Hepatic stellate cell (primary cell): ENCODE measurements at places on chromosomes 11 and 22.

DNA sequence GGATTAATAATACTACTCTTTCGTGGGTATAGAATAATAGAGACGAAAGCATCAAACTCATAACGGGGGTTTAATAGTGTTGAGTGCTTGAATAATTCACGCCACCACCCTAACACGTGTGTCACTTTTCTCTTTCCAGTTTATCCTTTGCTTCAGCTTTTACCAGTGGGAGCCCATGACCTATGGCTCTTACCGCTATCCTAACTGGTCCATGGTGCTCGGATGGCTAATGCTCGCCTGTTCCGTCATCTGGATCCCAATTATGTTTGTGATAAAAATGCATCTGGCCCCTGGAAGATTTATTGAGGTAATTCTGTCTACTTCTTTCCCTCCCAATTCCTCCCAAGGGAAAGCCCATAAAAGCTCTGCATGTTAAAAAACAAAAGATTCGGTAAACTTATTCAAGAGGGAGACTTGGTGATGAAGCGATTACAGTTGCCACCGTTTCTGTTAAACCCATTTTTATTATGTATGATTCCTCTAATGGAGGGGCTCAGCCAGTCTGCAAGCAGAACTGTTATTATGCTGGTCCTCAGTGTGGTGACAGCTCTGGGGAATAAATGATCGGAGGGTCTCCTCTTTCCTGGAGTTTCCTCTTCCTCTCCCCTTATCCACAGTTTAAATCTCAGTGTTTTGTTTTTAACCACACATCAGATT is 17.1 kb upstream of the NELL1 start:
- no peak for DNase-seq

- peak; percentile 80 for DNase-seq
These were observed 24.0 kb upstream of the SMIM38 start for GRCh38 chr11:69131644-69132300.

DNA sequence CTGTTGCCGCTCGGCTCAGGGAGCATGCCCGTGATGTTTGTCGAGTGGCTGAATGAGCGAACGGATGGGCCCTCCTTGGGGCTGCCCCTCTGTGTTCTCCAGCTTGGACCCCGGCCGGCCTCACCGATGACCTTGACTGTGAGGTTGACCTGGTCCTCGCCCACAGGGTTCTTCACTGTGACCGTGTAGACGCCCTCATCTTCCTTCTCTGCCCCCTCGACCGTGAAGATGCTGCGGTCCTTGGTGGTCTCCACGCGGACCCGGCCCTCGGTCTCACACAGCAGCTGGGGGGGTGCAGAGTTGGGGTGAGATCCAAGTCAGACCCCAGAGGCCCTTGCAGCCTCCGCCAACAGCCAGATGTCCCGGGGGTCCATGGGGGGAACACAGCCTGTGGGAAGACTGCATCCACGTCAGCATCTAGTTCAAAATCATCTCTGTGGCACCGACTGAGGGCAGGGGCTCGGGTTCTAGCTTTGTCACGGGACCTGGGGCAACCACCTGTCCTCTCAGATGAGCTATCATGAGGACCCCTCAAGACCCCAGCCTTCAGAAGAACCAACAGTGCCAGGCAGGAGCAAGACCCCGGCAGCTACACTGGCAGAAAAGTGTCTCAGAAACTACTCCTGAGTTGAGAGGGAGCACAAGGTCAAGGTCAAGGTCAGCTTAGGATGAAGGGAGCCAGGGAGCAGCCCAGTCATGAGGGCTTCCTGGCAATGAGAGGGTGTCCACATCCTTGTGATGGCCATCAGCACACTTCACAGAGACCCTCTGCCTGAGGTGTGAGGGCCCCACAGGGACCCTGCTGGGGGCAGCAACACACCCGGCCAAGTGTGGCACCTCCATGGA is 13.9 kb downstream of the MYBPC3 start:
- DNase-seq: no peak

DNA sequence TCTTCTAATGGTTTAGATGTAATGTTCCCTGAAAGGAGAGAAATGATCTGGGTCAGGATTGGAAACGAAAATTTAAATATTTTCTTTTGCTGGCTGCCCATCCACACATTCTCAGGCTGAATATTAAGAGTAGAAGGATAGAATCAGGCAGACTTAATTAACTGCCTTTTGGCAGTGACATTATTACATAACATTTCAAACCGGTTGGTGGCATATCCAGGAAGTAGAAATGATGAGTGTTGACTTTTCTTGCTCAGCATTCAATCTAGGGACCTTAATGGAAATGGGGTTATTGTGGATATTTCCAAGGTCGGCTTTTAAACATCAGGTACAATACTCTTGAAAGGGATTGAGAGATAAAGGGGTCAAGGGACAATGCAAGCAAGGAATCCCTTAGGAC is 677.4 kb upstream of the ARHGAP42 start:
- no peak for DNase-seq

DNA sequence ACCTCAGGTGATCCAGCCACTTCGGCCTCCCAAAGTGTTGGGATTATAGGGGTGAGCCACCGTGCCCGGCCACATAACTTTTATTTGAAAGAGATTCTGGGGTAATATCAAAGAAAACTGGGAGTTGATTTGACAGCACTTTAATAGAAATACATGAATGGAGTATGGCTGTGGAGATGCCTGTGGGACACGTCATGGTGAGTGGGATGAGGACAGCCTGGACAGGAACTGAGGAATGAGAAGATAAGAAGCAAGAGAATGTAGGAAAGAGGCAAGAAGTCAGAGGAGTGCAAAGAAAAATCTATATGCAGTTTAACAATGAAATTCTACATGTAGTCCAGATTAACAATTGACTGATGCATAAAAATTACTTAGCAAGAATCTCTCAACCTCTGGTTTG is 31.0 kb downstream of the SLC22A6 start:
- peak; percentile 31 for DNase-seq

DNA sequence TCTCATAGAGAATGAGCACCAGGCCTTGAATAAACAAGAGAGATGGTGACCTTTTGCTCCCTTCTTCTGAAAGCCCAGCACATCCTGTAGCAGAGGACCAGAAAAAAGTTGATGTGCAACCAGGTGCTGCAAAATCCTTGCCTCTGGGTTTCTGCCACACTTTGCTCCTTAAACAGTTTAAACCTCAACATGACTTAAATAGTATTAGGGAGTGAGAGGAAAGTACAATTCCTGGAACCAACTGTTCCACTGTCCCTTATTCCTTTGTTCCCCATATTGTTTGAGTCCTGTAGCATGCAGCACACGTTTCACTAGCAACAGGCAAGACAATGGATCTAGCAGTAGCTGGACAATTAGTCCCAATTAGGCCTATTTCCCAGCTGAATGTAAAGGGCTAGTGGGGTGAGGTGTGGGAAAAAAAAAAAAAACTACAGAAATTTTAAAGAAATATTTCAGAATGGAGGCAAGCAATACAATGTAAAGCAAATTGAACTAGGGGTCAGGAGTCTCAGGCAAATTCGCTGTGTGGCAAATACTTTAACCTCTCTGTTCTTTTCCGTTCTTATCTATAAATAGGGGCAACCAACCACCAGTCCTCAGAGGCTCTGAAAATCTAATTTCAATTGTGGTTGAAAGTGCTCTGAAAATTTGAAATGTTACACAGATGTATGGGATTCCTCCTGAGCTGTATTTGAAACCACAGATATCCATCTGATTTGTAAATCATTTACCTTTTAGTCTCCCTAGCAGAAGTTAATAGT is 6.6 kb downstream of the MPPED2 start:
- DNase-seq: no peak

DNA sequence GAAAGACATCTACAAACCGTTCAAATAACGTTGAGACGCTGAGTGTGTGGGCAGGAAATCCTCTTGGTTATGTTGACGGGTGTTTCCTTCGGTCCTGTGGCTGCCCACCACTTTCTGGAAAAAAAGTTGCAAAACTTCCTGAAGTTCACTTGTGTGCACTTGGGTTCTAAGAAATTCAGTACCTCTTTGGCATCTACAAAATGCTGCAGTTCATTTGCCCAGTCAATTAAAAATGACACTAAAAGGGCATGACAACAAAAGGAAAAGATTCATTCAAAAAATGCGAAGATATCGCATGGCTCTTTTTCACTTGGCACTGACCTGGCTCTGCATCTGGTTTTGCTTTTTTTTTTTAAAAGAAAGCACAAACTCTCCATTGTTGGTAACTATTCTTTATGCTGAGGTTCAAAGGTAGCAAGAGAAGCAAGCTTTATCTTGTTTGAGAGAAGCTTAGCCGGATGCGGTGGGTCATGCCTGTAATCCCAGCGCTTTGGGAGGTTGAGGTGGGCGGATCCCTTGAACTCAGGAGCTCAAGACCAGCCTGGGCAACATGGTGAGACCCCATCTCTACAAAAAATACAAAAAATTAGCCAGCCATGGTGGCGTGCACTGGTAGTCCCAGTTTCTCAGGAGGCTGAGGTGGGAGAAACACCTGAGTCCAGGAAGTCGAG is 10.6 kb upstream of the XBP1 start:
- no peak for DNase-seq

DNA sequence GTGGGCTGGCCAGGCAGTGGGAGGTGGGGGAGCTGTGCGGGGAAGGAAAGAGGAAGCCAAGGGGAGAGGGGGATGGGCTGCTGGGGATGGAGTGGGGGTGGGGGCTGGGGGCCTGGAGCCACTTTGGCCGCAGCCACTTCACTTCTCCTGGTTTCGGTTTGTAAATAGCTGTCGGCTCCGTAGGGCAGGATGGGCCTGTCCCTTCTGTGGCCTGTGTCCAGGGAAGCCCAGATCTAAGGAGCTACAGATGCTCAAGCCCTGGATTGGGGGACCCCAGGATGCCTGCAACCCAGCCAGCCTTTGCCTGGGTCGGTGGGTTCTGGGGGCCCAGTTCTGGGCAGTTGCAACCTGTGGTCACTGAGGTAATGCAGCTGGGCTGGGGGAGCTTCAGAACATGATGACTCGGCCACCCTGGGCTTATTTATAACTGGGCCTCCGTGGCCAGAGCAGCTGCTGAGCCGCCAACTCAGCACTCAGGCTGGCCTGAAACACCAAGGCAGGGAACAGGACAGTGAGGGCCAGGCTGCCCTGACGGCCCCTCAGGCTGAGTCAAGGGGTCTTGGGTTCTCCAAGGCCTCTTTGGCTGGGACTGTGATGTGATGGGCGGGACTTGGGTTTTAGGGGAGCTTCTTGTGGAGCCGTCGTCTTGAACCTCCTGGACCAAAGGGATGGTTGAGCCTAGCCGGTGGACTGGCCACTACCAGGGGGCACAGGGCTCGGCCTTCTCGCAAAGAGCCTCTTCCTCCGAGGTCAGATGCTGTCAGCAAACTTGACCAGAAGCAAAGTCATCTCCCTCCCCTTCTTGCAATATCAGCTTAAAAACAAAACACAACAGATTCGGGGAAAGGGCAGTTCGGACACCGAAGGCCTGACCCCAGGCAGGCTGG is 15.0 kb upstream of the SLC39A13 start:
- peak; percentile 81 for DNase-seq

DNA sequence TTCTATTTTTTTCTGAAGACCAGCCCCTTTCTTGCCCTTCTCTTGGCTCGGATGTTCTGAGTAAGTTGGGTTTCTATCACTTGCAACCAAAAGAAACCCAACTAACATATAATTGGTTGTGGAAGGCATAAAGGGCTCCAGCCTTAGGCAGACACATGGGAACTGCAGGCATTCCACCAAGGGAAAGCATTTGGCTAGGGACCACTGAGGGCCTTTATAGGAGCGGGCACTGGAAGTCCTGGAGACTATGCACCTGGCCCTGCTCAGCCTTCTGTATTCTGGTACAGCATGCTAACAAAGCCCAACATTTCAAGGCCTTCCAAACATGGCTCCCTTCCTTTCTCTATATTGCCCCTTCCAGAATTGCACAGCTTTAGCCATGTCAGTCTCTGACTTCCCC is 17.6 kb upstream of the LMO1 start:
- no peak for DNase-seq

- DNase-seq: no peak
These were observed 5.6 kb upstream of the GLYATL1 start for GRCh38 chr11:58933661-58934060.

GRCh38 chr11:61552108-61552635 is 28.7 kb downstream of the SYT7 start:
- DNase-seq: no peak

GRCh38 chr11:26896719-26897118 is 97.2 kb upstream of the FIBIN start:
- DNase-seq: no peak

DNA sequence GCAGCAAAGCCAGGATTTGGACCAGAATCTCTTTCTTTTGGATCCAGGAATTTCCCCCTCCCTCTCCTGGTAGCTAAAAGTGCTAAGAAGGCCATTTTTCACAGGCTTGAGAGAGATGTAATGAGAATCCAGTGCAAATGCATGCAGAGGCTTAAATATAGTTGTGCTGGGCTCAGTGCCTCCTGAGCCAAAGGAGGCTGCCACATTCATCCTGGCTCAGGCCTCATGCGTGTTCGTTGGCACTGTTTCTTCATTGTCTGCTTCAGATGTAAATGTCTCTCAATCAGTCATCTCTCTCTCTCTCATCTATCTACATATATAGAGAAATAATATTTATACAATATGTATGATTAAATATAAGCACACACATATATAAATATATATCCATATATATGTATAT is 83.6 kb downstream of the INSC start:
- no peak for DNase-seq

GRCh38 chr11:33324302-33324985 is 67.3 kb downstream of the HIPK3 start:
- no peak for DNase-seq

DNA sequence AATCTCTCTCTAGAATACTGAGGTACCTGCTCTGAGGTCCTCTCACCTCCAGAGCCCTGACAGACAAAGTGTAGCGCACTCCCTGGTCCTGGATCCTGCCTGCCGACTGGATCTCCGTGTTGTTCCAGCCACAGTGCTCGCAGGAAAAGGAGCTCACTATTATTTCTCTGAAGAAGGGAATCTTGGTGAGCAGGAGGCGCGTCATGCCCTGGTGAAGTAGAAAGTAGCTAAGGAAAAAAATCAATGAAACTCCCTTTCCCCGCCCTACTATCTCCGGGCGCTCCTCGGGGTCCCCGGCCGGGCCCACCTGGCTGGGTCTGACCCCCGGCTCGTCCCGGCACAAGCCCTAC is 412 bp downstream of the ZPR1 start:
- peak; percentile 11 for DNase-seq

- DNase-seq: no peak
These were observed 31.5 kb upstream of the LIPT2 start for GRCh38 chr11:74524978-74525377.

GRCh38 chr11:72305077-72305476 is 61.1 kb upstream of the PHOX2A start:
- no peak for DNase-seq

GRCh38 chr11:76763573-76764346 is 19.4 kb upstream of the TSKU start:
- peak; percentile 86 for DNase-seq

DNA sequence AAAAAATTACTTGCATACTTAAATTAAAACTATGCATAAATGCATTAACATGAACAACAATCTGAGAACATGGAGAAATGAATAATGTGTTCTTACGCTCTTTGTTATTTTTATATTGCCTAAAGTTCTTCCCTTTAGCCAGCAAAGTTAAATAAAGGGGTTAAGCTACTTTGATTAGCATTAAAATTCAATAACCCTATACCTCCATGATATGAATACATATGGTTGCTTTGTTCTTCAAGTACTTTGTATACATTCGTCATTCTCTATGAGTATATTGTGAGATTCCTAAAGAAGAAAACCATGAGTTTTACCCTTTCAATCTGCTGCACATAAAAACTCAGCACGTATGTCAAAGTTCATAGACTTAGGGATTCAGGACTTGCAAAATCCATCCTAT is 578.3 kb downstream of the DLG2 start:
- DNase-seq: no peak
